Skin of body (tissue), 3 donors: ENCODE measurements at places on chromosomes 1 and 21. TPM values are rescaled to one million over a fixed set of nuclear protein-coding genes. Genes with fewer than 3 reads are reported as not detected.

VSIG8 gene
- total RNA-seq = 8.2 TPM

DNA sequence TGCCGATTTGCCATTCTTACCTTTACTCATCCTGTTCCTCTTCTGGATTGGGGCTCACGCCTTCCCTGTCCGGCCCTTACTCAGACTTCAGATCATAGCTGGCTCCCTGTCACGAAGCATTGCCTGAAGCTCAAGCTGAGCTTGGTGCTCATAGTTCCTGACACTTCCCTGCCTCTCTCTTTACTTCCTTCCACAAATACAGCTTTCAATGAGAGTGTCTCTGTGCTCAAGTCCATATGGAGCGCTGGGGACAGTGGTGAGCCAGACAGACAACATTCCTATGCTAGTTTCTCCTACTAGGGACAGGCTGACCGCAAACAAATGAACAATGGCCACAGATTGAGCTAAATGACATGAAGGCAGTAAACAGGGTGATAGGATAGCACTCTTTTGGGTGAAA is 38.1 kb downstream of the HHAT start:
- DNase-seq = no peak

- DNase-seq = peak; percentile 0
Observed at GRCh38 chr1:7218210-7218832, 433.1 kb downstream of the CAMTA1 start.

S100A1 gene
- 5.6 TPM for total RNA-seq

DNA sequence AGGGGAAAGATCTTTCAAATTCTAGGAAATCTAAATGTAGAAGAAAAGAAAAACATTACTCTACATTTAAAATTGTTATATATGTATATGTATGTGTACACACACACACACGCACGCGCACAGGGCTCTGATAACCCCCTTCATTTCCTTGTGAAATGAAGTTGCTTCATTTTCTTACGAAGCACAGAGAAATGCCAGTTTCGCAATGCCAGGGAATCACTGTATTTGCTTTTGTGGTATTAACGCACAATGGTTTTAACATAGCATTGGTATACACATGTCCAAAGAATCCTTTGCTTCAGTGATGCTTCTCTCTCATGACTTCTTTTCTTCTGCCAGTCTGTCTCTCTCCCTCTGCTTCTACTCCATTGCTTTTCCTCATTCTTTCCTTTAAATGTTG is 8.4 kb upstream of the DDAH1 start:
- DNase-seq = no peak

- no peak for DNase-seq
Observed at GRCh38 chr21:31287201-31287600, 56.9 kb downstream of the TIAM1 start.

GRCh38 chr1:66433611-66434010 is 100.3 kb upstream of the SGIP1 start:
- no peak for DNase-seq

GJA5 gene
- 5.3 TPM for total RNA-seq

ANKRD45 gene
- 0.49 TPM for total RNA-seq

RIPK4 gene
- 12.5 TPM for total RNA-seq
